Left kidney (tissue), 8 donors: ENCODE measurements at places on chromosomes 3 and 15.

- DNase-seq: no peak
These were observed 1153.7 kb downstream of the SI start for GRCh38 chr3:163924600-163924999.

GRCh38 chr3:196969134-196969659, 564 bp upstream of the PIGZ start:
- DNase-seq: no peak

- peak; percentile 28 for DNase-seq
These were observed 7.5 kb downstream of the GNB5 start for GRCh38 chr15:52183562-52184173.

DNA sequence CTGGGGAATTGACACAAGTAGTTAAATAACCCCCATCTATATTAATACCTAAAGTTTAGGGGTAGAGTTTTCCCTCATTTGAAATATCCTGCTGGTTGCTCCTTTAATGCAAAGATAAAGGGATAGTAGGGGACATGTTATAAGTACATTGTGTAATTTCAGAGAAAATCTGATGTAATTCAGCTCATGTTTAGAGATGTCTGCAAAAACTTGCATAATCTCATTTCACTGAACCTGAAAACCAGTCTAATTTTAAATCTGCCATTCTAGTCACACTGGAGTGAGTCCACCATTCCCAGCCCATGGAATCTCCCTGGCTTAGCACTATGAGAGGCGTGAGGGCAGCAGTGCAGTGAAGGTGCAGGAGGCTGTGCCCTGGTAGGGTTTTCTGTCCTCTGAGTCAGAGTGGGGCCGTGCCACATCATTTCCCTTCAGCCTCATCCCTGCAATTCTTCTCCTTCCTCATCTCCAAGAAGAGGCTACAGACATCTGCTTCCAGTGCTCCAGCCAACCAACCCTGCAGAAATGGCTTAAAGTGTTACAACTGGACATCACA, 246.3 kb upstream of the UMPS start:
- DNase-seq: no peak

DNA sequence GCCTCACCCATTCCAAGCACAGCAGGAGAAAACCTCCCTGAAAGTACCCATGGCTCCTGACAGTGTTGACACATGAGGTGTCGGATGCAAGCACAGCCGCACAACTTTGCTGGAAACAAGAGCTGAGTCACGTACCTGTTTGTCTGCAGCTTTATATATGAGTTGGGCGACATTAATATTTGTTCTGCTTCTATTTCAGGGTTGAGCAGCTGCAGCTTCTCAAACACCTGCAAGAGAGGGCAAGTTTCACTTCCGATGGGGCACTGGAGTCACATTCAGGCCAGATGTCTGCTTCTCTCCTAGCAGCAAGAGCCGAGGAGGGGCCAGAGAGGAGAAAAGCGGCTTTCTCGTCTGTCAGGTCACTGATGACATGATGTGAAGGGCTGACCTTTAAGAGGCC, 88.0 kb downstream of the NUP210 start:
- DNase-seq: peak; percentile 10

DNA sequence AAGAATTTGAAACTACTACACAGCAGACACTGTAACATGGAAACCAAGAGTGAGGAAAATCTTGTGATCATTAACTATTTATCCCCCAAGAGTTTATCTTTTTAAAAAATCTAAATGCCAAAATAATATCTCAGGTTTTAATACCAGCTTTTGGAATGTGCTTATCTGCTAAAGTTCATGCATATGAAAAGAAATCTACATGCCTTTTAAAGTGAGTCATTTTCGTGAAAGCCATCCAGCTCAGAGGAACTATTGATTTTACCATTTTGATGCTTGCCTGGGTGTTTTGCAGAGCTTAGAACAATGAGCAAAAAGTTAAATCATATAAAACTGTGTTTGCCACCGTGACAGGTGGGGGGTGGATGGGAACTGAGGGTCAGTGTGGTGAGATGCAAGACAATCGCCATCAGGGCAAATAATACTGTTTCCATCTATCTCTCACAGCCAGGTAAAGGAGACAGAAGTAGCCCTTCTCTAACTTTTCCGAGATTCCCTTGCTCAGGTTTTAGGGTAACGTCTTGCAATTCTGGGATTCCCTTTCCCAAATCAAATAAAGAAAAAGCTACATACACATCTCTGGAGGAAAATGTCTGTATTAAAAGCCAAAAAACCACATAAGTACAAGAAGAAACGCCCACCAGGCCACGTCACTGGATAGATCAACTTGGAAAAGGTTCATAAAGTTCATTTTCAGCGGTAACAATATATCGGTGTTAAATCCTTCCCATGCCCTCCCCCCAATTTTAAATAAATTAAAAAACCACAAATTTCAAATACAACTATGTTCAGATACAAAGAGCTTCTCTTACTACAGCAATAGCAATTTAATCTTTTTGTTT, 2.0 kb downstream of the TMEM158 start:
- DNase-seq: no peak

DNA sequence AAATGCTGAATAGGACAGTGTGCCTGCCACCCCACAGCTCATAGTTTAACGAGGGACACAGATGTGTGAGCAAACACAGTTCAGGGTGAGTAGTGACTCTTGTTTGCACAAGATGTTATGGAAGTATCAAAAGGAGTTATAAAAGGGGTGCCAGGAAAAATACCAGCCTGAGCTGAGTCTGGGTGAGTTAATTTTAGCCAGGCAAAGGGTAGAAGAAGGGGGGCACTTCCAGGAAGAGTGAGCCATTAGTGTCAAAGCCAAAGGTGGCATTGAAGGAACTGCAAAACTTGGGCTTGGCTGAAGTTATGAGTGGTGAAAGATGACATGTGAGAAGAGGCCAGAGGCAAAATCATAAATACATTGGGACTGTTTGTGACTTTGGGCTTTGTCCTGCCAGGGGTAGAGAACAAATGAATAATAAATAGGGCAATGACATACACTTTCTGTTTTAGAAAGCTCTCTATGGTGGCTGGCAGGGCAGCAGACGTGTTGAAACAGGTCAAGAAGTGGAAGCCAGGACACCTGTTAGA, 1.9 kb upstream of the SPPL2A start:
- DNase-seq: no peak

- no peak for DNase-seq
These were observed 12.3 kb upstream of the P2RY14 start for GRCh38 chr3:151290673-151291072.

GRCh38 chr15:69578787-69579583, 126.4 kb downstream of the RPLP1 start:
- DNase-seq: no peak

DNA sequence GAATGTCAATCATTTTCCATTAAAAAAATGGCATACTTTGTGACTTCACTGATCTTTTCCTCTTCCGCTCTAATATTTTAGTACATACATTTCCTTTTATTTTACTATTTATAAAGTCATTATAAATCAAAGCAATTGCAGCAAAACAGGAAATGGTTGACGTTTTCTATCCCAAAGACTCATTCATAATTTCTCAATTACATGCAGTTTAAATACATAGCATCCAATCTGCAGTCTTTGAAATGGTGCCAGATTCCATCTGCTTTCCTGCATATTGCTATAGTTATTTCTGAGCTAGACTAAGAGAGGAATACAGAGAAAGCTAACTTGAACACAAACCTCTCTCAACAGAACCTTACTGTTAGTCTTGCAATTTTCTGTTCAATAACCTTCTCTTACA, 179.8 kb downstream of the ZPLD1 start:
- peak; percentile 21 for DNase-seq

DNA sequence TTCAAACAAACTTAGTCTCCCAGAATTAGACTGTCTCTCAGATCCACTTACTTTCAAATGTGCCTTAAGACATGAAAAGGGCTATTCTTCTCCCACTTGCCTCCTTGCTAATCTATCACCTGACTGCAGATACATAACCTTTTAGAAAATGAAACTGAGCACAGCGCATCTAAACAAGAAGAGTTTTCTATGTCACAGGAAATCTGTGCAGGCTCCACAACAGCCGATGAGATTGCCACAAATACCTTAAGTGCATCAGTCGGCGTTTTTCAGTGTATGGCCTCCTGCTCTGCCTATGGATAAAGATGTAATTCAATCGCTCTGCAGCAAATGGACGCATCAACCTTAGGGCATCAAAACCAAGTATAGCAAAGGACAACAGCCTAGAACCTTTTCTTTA, 544.2 kb downstream of the FOXP1 start:
- no peak for DNase-seq

DNA sequence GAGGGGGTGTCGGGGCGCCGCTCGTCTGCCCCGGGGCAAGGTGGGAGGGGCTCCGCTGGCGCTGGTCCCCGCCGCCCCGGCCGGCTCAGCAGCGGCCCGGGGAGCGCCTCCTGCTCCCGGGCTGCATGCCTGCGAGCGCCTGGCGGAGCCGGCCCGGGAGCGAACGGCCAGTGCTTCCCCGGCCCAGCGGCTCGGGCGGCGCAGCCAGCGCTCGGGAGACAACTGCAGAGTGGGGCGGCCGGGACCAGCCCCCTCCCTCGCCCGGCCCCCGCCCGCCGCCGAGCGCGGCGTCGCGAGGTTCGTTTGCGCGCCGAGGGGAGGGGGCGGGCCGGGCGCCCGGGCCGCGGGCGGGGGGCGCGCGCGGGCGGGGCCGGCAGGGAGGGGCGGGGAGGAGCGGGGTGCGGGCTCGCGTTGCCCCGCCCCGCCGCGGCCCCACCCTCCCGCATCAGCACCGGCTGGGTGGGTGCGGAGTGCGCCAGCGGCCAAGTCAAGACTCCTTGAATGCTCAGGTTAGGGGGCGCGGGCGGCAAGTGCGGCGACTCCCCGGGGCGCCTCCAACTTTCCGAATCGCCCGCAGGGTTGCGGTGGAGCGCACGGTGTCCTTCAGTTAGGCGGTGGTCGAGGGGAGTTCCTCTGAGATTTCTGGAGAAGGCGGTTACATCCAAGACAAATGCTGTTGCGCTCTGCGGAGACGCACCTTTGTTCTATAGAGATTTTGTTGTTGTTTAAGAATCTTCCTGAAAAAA, at the start of gene RGMA:
TSS of gene RGMA (minus strand) at position 231 of the 746 bp plus-strand sequence. CDS start 279 bp downstream, outside the sequence.
- DNase-seq: no peak

- DNase-seq: peak; percentile 86
These were observed 149.5 kb downstream of the SMAD6 start for GRCh38 chr15:66851311-66852063.
